ENCODE measurements at places on chromosomes 3 and 15.

GRCh38 chr3:124858275-124858674 is 28.9 kb downstream of the ITGB5 start:
- no peak for DNase-seq

DNA sequence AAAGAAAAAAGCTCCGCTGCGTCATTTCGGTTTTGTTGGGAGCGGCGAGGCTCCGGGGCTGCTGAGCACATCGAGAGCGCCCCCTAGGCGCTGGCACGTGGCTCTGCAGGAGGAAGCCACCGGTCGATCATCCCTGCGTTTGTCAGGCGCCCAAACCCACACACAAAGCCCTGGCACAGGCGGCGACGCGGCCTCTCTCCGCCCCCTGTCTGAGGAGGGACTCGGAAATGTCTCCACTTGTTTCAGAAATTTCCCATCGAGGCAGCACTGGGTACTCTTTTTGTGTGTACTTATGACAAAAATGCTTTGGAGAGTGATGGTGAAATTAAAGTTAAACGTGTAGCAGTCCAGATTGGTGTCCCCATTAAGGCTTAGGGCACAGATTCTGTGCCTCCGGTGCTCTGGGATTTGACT is 407.3 kb upstream of the ONECUT1 start:
- peak; percentile 48 for DNase-seq

GRCh38 chr15:60219866-60220265 is 177.9 kb downstream of the ANXA2 start:
- DNase-seq: no peak

- DNase-seq: no peak
Measured at GRCh38 chr3:34216711-34217335, 418.4 kb downstream of the PDCD6IP start.
